Activated naive CD4-positive, alpha-beta T cell treated with Interleukin-2 at 50 U/mL for 16 hours (primary cell): ENCODE measurements at places on chromosomes 1 and 21.

GRCh38 chr1:172350856-172351255 lies 69.6 kb upstream of the C1orf105 start:
- no peak for DNase-seq

- no peak for DNase-seq
Observed at GRCh38 chr1:238360474-238360873, 469.8 kb upstream of the ZP4 start.

- no peak for DNase-seq
Observed at GRCh38 chr1:41490911-41491310, 6.4 kb upstream of the EDN2 start.

DNA sequence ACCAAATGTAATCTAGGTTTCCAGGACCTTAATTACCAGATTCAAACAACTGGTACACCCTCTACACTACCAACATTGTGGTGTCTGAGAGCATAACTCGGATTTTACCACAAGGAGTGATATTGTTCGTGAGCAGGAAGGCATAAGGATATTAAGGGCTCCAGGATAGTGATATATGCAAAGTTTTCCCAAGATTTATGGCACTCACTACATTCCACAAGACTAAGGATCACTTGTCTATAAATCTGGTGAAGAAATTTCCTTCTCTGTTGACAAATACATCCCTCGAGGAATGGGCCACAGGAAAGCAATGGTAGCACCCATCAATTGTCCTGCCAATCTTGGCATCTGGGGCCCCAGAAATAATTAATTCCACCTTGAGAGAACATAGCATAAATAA lies 43.1 kb upstream of the PLD5 start:
- no peak for DNase-seq

GRCh38 chr21:42019101-42019605 lies 9.0 kb upstream of the ZBTB21 start:
- no peak for DNase-seq

- no peak for DNase-seq
Observed at GRCh38 chr1:184854496-184855140, 100.0 kb upstream of the EDEM3 start.

DNA sequence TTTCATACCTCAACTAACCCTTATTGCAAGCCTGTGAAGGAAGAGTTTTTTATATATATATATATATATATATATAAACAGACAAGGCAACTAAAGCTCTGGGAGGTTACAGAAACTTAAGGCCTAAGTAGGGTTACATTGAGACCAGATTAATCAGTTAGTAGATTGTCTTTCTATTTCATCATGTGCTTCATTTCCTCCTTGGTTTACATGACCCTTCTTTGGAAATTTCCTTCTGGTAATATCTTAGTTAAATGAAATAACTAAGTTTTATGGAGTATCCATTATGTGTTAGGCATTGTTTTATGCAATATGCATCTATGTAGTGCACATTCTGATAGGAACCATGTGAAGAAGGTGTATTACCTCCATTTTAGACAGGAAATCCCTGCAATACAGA lies 112.7 kb downstream of the FGGY start:
- DNase-seq: no peak

GRCh38 chr1:22509815-22510214 lies 53.5 kb upstream of the EPHA8 start:
- DNase-seq: no peak

- DNase-seq: no peak
Observed at GRCh38 chr1:163173121-163173520, 29.6 kb downstream of the RGS5 start.

GRCh38 chr1:19042675-19043578 lies 86.5 kb upstream of the IFFO2 start:
- DNase-seq: peak; percentile 12

DNA sequence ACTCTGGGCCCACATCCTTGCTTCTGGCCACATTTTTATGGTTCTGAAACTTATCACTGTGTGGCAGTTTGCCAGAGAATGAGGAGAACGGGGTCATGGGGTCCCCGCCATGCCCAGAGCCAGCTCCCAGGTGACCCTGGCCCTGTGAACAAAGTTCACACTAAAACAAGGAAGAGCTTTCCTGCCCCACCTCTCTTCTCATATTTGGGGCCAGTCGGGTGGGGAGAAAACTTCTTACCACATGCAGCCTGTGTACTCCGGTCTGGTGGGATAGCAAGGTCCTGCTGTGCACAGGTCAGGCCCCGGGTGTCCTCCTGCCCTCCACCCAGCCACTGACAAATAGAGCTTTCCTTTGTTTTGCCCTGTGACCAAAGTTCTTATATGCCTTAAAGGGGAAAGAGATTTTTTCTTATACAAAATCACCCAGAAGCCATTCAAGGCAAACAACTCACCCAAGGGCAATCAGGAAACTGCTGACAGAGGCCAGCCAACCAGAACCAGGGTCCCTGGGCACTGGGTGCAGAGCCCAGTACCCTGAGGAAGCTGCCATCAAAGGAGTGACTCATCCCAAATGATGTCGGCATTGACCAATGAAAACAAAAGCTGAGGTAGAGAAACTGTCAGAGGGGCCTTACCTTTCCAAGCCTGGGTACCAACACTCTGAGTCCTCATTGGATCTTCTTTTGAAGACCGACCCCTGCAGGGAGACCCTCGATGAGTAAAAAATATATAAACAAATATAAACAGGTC lies 53.6 kb downstream of the OLIG1 start:
- no peak for DNase-seq

- no peak for DNase-seq
Observed at GRCh38 chr1:2525572-2525919, 850 bp downstream of the PANK4 start.

GRCh38 chr1:6487804-6488484 lies 3.5 kb downstream of the PLEKHG5 start:
- DNase-seq: no peak

GRCh38 chr1:117753652-117754051 lies 147.8 kb downstream of the TENT5C start:
- no peak for DNase-seq
